ENCODE measurements at places on chromosomes 2 and 18.

GRCh38 chr2:101096619-101097142 is 54.5 kb downstream of the TBC1D8 start:
- no peak for DNase-seq

- no peak for DNase-seq
These were observed 119.1 kb downstream of the FSIP2 start for GRCh38 chr2:185857691-185858090.

GRCh38 chr18:37778417-37779165 is 213.0 kb upstream of the CELF4 start:
- DNase-seq = peak; percentile 7

DNA sequence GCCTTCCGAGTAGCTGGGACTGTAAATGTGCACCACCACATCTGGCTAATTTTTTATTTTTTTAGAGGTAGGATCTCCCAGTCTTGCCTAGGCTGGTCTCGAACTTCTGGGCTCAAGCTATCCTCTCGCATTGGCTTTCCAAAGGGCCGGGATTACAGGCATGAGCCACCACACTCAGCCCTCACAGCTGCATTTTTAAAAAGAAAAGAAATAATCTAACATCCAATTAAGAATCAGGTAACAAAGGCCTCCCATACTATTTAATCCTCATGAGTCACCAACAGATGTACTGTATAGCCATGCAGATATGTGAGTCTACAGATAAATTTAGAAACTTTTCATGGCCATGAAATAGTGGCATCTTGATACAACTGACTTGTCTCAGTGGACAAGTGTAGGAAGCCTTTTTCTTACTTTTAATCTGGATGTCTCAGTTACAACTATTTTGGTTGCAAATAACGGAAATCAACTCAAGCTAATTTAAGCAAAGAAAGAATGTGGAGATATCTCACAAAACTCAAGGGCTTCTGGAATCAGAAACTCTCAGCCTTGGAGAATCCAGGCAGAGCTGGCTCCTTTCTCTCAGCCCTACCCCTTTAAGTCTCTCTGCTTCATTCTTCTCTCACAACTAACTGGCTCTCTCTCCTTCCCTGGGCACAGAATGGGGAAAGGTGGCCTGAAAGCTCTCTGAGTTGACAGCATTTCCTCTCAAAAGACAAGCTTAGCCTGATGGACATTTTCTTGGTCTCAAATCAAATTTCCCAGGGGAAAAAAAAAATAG is 12.8 kb upstream of the PPM1B start:
- no peak for DNase-seq

DNA sequence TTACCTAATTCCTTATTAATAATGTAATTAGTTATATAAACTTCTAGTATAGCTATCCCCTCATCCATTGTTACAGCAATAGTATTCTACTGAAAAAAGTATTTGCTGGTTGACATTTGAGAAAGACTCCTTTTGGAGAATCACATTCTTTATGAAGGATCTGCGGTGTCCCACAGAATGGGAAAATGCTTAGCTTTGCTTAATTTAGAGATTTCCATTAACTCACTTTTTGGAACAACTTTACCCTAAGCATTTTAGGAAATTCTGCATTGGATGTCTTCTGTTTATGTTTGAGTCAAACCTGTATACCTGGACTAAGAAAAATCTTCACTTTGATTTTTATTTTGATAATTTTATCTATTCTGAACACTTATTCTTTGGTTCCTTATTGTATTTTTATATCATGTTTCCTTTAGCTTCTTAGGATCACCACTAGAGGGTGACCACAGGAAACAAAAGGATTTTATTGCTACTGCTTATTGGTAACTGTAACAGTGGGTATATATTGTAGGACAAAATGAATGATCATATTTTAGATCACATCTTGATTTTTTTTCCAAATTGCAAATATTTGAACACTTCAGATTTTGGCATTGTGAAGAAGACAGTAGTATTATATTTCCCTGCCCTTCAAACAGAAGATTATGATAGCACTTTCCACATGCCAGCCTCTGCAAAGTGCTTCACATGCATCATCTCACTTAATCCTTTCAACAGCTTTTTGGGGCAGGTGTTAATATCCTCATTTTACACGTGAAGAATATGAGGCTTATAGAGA is 79.6 kb downstream of the MIB1 start:
- DNase-seq = no peak

DNA sequence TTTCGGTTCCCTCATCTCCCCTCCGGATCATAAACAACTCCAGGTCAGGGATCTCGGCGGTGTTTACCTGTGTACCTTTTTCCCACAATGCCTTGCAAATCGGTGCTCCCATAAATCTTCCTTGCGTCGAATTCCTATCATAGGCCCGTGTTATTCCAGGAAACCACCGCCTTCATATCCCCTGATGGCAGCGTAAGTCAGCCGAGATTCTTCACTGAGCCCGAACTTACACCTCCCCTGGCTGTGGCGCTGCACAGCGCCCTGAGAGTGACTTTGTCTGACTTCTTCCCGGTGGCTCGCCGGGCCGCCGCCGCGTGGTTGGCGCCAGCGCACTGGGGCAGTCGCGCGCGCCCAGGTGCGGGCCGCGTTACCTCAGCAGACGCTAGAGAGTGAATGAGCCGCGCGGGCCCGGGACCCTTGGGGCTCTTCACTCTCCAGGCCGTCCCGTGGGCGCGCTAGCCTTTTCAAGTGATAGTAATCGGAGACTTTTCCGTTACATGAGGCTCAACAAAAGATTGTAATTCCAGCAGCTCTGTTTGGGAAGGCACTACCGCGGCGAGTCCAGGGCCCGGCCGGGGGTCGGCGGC is 101.6 kb downstream of the SPTBN1 start:
- peak; percentile 81 for DNase-seq

GRCh38 chr2:241673189-241673663 is 13.4 kb downstream of the DTYMK start:
- DNase-seq = no peak

GRCh38 chr2:102013206-102014040 is 21.7 kb downstream of the IL1R2 start:
- DNase-seq = no peak

- no peak for DNase-seq
These were observed 26.7 kb downstream of the IFIH1 start for GRCh38 chr2:162291748-162292147.

DNA sequence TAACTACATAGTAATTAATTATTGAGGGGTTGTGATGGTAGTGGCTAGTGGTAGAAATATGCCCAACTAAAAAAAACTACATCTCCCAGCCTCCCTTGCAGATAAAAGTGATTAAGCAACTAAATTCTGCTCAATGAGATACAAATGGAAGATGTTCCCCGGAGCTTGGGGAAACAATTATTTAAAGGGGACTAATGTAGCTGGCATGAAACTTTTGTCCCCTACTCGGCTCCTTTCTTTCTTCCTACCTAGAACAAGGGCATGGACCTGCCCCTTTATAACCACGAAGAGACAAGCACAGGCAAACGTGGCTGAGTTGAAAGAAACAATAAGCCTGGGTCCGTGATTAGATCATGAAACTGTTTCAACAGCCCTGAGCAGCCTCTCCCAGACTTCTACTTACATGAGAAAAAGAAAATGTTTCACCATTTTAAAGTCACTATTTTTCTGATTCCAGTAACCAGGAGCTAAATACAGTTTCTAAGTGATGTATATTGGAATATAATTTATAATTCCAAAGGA is 236.9 kb downstream of the SCG2 start:
- no peak for DNase-seq

- DNase-seq = no peak
These were observed 557.2 kb downstream of the ERBB4 start for GRCh38 chr2:211981451-211981850.

DNA sequence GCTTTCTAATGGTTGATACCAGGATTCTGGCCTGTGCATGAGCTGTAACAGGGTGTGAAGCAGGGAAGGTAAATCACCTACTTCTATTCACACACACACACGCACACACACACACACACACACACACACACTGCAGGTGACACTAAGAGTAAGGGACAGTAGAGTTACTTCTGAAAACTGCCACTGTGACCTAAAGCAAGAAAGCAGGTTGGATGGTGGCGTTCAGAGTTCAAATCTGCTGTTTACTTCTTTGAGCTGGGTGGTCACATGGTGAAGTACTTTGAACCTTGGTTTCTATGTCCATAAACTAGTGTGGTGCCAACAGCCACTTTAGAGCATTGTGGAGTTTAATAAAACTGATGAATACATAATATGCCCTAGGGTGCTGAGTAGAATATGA is 248.0 kb downstream of the PIEZO2 start:
- DNase-seq = no peak

GRCh38 chr18:47809420-47809819 is 121.0 kb downstream of the SMAD2 start:
- DNase-seq = no peak

- DNase-seq = no peak
These were observed 773.5 kb downstream of the CNTNAP5 start for GRCh38 chr2:124798551-124798950.

GRCh38 chr18:79544386-79544963 is 135.1 kb upstream of the CTDP1 start:
- DNase-seq = no peak

DNA sequence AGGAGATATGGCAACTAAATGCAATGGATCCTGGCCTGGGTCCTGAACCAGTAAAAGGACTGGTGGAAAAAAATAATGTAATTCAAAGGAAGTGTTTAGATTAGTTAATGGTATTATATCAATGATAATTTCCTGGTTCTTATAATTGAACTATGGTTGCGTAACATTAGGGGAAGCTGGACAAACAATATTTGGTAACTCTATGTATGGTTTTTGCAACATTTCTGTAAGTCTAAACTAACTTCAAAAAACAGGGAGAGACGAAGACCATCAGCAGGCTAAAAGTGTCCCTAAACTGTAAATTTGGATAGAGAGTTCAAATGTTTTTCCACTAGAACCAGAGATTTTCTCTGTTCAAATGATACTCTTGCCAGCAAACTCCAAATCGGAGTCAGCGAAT is 36.9 kb downstream of the KLF7 start:
- DNase-seq = no peak

DNA sequence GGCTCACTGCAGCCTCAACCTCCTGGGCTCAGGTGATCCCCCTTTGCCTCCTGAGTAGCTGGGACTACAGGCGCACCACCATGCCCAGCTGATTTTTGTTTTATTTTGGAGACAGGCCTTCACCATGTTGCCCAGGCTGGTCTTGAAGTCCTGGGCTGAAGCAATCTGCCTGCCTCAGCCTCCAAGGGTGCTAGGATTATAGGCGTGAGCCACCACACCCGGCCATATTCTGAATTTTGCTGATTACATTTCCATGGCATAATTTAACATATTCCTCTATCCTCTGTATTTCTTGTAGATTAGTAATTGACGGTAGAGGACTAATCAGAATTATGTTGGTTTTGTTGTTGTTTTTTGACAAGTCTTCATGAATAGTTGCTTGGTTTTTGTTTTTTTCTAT is 50.6 kb downstream of the MEX3C start:
- DNase-seq = no peak

GRCh38 chr2:215621381-215621780 is 185.5 kb upstream of the FN1 start:
- DNase-seq = no peak

DNA sequence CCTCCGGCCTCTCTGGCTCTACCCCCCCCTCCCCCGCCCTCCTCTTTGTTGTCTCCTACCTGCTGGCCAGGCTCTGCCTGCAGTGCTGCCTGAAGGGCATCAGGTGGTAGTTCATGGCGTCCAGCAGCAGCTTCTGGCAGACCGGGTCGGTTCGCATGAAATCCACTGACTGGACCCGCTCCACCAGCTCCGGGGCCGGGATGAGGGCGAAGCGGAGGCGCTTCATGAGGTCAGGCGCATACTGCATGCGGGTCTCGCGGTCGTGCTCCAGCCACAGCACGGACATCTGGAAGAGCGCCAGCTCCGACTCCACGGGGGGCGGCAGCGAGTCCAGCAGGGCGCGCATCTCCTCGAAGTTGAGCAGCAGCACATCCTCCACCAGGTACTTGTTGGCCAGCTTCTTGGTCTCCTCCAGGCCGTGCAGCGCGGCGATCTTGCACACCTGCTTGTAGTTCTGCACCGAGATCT is 3.2 kb downstream of the KLHL14 start:
- no peak for DNase-seq

- no peak for DNase-seq
These were observed 27.6 kb upstream of the ASB1 start for GRCh38 chr2:238399094-238399493.

- DNase-seq = no peak
These were observed 65.0 kb upstream of the LYPD1 start for GRCh38 chr2:132734961-132735360.

DNA sequence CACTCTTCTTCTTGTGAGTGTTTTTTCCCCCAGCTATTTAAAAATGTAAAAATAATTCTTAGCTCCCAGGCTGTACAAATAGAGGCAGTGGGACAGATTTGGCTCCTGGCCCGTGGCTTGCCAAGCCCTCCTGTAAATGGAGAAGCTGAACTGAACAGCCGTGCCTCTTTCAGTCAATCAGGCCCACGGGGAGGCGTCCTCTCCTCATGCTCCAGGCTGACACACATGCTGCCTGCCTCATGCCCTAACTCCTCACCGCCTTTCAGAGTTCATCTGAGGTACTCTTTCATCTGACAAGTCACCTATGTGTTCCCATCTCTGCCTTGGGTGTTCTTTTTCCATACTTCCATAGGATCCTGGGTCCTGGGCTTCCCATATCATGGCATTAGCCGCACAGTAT is 58.9 kb downstream of the BMP10 start:
- DNase-seq = no peak

DNA sequence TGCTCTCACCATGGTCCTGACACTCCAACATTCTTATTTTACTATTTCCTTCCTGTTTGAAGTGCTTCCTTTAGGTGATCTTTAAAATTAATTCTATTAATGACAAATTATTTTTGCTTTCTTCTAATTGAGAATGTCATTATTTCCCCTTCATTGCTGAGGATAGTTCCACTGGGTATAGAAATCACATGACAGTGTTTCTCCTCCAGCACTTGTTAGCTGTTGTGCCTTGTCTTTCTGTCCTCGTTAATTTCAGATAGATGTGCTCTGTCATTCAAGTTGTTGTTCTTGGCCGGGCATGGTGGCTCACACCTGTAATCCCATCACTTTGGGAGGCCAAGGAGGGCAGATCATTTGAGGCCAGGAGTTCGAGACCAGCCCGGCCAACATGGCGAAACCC is 321.0 kb upstream of the RAB6C start:
- DNase-seq = no peak

GRCh38 chr2:239770246-239770639 is 254.9 kb downstream of the NDUFA10 start:
- no peak for DNase-seq

GRCh38 chr2:11387100-11387390 is 42.6 kb upstream of the ROCK2 start:
- DNase-seq = no peak

DNA sequence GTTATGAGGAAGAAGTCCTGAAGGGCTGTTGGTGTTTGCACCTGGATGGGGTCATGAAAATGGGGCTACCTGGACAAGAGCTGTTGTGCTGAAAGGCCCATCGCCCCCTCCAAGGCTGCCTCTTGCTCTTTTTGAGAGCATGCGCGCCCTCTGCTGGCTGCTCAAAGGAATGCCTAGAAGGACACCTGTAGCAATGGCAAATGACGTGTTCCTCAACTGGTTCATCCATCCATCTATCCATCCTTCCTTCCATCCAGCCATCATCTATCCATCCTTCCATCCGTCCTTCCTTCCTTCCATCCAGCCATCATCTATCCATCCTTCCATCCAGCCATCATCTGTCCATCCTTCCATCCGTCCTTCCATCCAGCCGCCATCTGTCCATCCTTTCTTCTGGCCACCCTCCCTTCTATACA is 17.2 kb upstream of the RPL31 start:
- peak; percentile 75 for DNase-seq

All from CD4-positive, alpha-beta T cell treated with Interleukin-12 subunit alpha and Interleukin-12 subunit beta, for 1 hour (primary cell).